MCF 10A (cell line): ENCODE measurements at places on chromosomes 1 and 21. TPM values are rescaled to one million over a fixed set of nuclear protein-coding genes. Genes with fewer than 3 reads are reported as not detected.

Gene S100A10
- total RNA-seq, result 1,693 and 1,694 TPM in 2 replicates

Gene DCST1
- total RNA-seq, result 0.21 and 0.42 TPM in 2 replicates

Gene SHC1
- 667 and 885 TPM in 2 replicates for total RNA-seq

- no peak for DNase-seq
- no peaks in the 10 kb centered on the region for H3K36me3 ChIP-seq
- no peak overlapping the region for H3K27ac ChIP-seq
- no peak overlapping the region for H3K4me3 ChIP-seq
- peaks cover 19% of the 10 kb centered on the region for H3K27me3 ChIP-seq
Observed at GRCh38 chr1:230596306-230596705, 46.0 kb upstream of the COG2 start.

GRCh38 chr1:163876546-163876945, 554.8 kb downstream of the NUF2 start:
- H3K27ac ChIP-seq, result no peak overlapping the region
- no peaks in the 10 kb centered on the region for H3K27me3 ChIP-seq
- no peaks in the 10 kb centered on the region for H3K36me3 ChIP-seq
- peaks cover 12% of the 10 kb centered on the region for H3K4me1 ChIP-seq
- DNase-seq, result no peak
- H3K4me3 ChIP-seq, result no peak overlapping the region

DNA sequence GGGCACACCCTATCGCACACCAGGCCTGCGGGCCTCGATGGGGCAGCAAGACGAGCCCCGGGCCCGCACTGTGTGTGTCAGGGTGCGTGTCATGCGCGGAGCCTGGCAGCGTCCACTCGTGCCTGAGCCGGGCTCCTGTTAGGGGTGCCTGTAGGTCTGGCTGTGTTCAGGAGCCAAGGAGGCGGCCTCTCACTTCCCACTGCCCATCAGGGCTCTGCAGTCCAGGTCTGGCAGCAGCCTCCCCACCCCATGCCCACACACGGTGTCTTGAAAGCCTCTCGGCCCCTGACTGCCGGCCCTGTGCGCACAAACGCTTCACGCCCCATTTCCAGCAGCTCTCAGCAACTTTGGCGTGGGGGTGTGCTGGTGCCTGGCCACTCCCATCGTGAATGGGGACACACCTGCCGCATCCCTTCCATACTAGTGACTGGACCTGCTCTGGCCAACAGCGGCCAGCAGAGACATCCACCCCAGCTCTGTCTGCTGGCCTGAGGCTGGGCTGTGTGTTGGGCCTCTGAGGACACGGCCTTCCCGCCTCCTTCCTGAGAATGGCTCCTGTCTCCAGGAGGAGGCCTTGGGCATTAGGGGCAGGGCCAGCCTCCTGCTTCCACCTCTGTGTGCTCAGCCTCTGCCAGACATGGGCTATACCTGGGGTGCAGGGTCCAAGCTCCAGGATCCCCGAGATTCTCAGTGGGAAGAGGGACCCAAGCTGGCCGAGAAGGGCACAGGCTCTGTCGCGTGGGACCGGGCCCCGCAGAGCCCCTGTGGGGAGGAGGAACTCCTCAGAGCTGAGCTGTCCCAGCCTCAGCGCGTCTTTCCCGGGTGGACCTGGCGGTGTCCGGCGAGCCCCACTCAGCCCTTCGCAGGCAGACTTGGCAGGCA, 41.8 kb upstream of the ACTRT2 start:
- no peak for DNase-seq
- no peaks in the 10 kb centered on the region for H3K36me3 ChIP-seq
- no peak overlapping the region for H3K27ac ChIP-seq
- H3K27me3 ChIP-seq, result no peaks in the 10 kb centered on the region
- H3K4me1 ChIP-seq, result no peaks in the 10 kb centered on the region
- H3K4me3 ChIP-seq, result no peak overlapping the region
